ENCODE measurements at places on chromosomes 6 and 20. TPM values are rescaled to one million over a fixed set of nuclear protein-coding genes. Genes with fewer than 3 reads are reported as not detected.

DNA sequence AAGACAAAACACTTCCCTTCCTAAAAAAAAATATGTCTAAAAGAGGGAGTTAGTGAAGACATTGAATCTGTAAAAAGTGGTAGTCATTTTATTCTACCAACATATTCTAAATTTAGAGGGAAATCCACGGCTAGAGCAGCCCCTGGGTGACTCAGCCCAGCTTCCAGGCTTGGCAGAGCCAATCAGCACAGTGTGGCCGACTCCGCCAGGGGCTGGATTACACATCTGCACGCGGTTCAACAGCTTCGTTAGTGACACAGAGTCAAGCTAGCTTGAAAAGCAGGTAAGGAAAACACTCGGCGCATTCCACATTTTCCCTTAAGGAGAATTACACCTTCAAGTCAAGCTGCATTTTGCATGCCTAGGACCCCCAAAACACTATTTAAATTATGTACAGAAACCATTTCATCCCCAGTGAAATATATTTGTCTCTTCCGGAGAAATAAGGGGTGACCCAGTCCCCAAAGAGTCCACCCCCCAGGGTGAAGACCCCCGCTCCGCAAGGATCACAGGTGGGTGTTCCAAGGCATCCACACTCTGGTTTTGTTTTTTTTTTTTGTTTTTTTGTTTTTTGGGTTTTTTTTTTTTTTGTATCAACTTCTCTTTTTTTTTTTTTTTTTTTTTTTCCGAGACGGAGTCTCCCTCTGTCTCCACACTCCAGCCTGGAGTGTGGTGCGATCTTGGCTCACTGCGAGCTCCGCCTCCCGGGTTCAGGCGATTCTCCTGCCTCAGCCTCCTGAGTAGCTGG is 58.4 kb upstream of the ARID1B start:
- peak; percentile 71 for DNase-seq

DNA sequence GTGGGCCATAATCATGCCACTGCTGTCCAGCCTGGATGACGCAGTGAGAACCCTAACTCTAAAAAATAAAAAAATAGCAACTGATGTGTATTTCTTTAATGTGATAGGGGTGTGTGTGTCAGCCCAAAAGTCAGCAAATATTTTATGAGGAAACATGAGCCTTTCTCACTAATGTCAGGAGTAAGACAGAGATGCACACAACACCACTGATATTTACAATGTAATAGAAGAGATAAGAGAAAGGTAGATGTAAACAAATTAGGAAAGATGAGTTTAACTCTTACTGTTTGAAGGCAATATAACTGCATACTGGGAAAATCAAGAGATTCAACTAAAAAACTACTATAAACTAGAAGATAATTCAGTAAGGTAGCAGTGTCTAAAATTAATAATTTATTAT is 100.0 kb upstream of the BEND3 start:
- no peak for DNase-seq

GRCh38 chr6:163756079-163756478 is 341.6 kb downstream of the QKI start:
- no peak for DNase-seq

The FERMT1 gene
- polyA plus RNA-seq, result 3.4 TPM

The TP53TG5 gene
- polyA plus RNA-seq, result 0.23 TPM

Measured in hepatocyte (in vitro differentiated cells).